ENCODE measurements at places on chromosomes 3 and 15.

GRCh38 chr3:24493746-24494617 is 668 bp downstream of the THRB start:
- no peak for DNase-seq

- no peak for DNase-seq
Measured at GRCh38 chr15:40936709-40937666, 7.8 kb downstream of the DLL4 start.

GRCh38 chr15:54960266-54960665 is 236.5 kb downstream of the RSL24D1 start:
- no peak for DNase-seq

GRCh38 chr3:50516440-50516871 is 13.0 kb upstream of the CACNA2D2 start:
- DNase-seq = no peak

GRCh38 chr15:66649235-66649984 is 52.6 kb upstream of the SMAD6 start:
- DNase-seq = no peak

GRCh38 chr3:172203522-172204258 is 164.3 kb downstream of the FNDC3B start:
- DNase-seq = no peak

- DNase-seq = no peak
Measured at GRCh38 chr3:143265501-143266070, 146.0 kb downstream of the CHST2 start.

GRCh38 chr15:27222479-27222878 is 251.5 kb downstream of the GABRG3 start:
- no peak for DNase-seq

GRCh38 chr3:48881652-48882114 is 17.0 kb downstream of the SLC25A20 start:
- no peak for DNase-seq

GRCh38 chr3:194284351-194284750 is 66.8 kb downstream of the CPN2 start:
- no peak for DNase-seq

DNA sequence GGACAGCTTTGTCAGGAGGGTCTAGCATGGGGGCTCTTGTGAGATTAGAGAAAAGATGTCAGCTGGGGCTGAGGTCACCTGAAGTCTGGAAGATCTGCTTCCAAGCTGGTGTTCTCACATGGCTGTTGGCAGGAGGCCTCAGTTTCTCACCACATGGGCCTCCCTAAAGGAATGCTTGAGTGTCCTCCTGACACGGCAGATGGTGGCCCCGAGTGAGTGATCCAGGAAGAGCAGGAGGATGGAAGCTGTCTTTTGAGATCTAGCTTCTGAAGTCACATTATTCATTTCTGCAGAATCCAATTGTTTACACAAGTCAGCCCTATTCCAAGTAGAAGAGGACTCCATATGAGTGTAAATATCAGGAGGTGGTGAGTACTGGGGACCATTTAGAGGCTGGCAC is 344.0 kb upstream of the PROK2 start:
- no peak for DNase-seq

- DNase-seq = no peak
Measured at GRCh38 chr3:159796226-159796625, 192.4 kb upstream of the IL12A start.

GRCh38 chr3:50454481-50455070 is 48.9 kb downstream of the CACNA2D2 start:
- DNase-seq = no peak

GRCh38 chr3:76561494-76562236 is 478.2 kb upstream of the ROBO2 start:
- DNase-seq = no peak

GRCh38 chr3:66019896-66020295 is 18.8 kb downstream of the MAGI1 start:
- no peak for DNase-seq

GRCh38 chr3:186277268-186277909 is 84.6 kb downstream of the DGKG start:
- DNase-seq = no peak
